Hematopoietic multipotent progenitor cell (in vitro differentiated cells): ENCODE measurements at places on chromosomes 11 and 22.

DNA sequence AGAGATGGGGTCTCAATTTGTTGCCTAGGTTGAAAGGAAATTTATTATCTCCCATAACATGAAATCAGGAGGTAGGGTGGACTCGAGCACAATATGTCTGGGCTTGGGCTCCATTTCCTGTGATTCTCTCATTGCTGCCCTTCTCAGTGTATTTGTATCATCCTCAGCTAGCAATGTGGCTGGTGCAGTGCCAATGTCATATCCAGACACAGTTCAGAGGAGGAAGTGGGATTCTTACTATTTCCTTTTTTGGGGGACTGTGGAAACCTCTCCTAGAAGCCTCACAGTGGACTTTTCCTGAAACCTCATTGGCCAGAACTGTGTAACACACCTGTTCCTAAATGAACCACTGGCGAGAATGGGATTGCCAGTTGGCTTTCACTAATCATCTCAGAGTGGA is 21.0 kb upstream of the SWAP70 start:
- DNase-seq, result no peak

GRCh38 chr11:65958774-65959420 is 2.6 kb upstream of the SART1 start:
- DNase-seq, result no peak

- DNase-seq, result no peak
These were observed 4.7 kb downstream of the PYGM start for GRCh38 chr11:64754919-64755662.

GRCh38 chr11:11397036-11397415 is 44.0 kb upstream of the CSNK2A3 start:
- no peak for DNase-seq

DNA sequence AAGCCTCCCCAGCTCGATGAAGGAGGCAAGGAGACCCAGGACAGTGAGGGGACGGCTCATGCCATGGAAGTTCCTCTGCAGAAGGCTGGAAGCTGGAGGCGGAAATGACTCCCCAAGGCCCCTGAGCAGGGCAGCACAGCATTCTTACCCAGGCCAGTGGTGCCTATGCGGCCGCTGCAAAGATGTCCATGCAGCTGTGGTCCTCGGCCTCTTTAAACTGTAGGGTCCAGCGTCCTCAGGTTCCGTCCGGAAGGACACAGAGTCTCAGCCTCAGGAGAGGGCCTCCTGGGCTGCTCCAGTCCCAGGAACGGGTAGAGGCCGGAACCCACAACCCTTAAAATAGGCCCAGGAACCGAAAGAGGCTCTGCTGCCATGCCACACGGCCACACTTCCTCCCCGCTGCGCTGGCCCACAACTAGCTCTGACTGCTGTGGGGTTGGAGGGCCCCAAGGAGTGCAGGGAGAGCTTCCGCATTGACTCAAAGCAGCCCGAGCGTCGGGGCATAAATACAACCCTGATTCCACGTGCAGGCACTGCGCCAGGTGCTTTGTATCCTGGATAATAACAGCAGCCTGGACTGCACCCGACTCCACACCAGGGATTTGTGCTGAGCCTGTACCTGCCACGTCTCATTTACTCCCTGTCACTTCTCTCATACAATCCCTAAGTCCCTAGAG is 5.5 kb downstream of the KIAA0930 start:
- DNase-seq, result peak; percentile 90

- DNase-seq, result no peak
These were observed 24.4 kb upstream of the TOLLIP start for GRCh38 chr11:1333860-1334259.

- DNase-seq, result no peak
These were observed 4.4 kb downstream of the TSPO start for GRCh38 chr22:43155789-43156188.

DNA sequence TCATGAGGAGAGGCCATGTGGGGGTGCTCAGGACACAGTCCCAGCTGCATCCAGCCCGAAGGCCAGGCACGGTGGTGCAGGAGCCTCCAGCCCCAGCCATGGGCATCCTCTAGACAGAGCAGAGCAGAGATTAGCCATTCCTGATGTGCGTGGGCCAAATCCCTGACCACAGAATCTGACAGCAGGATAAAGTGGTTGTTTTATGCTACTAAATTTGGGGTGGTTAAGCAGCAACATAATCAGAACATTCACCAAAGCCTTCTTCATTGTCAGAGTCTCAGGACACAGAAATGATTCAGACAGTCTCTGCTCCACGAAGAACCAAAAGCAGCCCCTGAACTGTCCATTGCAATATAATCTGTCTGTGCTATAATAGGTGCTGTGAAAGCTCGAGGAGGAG is 19.7 kb downstream of the RASD2 start:
- no peak for DNase-seq

DNA sequence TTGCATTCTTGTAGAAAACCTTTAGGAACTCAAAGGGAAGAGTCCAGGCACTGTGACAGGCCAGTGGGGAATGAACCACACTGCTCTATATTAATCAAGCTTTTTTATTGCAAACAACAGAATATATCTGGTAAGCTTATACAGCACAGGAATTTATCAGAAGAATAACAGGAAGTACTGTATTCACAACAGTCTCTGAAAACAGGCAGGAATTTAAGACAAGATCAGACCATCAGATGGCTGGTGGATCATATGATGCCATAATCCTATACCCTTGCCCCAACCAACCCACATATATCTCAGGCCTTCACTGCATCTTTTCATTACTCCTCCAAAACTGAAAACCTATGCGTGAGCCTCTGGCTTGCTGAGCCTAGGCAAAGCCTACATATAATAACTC is 1.0 kb upstream of the HTATIP2 start:
- DNase-seq, result no peak

GRCh38 chr11:99918761-99919160 is 768.3 kb upstream of the ARHGAP42 start:
- DNase-seq, result no peak

DNA sequence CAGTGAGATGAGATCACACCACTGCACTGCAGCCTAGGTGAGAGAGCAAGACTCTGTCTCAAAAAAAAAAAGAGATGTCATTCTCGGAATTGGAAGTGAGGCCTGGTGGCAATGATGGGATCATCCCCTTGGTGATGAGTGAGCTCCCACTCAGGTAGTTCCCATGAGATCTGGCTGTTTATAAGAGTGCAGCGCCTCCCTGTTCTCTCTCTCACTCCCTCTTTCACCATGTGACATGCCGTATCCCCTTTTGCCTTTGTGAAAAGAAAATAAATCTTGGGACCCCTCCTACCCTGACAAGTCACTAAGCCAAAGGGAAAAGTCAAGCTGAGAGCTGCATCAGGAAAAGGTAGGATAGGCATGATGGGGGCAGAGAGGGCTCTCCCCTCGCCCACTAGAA is 28.8 kb downstream of the ZNF70 start:
- no peak for DNase-seq

DNA sequence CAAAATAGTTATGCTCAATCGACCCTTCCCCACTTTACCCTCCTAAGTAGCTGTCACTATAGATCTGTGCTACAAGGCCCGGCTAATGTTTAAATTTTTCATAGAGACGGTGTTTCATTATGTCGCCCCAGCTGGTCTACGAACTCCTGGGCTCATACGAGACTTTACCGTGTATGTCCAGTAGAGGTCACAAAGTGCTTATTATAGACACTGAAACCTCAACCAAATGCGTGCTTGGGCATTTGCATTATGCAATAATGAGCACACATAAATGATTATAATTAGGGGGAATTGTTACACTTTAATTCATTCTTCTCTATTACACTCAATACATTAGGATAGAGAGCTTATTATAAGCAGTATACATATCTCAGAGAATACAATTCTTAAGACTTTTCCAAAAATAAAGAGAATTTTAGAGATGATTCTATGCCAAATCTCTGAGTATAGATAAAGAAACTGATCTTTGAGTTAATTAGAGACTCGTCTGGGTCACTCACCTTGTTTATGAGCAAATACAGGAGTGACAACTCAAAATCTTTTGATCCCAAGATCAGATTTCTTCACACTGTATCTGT is 12.5 kb upstream of the MRPL16 start:
- DNase-seq, result peak; percentile 70

DNA sequence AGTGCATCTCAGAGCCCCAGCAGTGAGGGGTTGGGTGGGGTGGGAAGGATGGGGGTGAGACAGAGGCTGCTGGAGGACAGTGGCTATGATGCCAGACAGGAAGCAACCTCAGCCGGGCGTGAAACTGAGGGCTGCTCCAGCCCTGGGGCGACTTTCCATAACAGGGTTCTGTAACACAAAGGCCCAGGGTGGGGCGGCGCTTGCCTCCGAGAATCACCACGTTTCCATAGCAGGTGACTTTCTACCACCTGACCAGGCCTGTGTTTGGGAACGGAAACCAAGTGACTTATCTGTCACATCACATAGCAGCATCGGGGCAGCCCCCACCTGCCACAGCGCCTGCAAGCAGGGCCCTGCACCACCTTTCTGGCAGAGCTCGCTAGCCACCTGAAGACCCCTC is 85.8 kb downstream of the TRMU start:
- no peak for DNase-seq

- no peak for DNase-seq
These were observed 2.3 kb downstream of the C1QTNF6 start for GRCh38 chr22:37185646-37186227.

DNA sequence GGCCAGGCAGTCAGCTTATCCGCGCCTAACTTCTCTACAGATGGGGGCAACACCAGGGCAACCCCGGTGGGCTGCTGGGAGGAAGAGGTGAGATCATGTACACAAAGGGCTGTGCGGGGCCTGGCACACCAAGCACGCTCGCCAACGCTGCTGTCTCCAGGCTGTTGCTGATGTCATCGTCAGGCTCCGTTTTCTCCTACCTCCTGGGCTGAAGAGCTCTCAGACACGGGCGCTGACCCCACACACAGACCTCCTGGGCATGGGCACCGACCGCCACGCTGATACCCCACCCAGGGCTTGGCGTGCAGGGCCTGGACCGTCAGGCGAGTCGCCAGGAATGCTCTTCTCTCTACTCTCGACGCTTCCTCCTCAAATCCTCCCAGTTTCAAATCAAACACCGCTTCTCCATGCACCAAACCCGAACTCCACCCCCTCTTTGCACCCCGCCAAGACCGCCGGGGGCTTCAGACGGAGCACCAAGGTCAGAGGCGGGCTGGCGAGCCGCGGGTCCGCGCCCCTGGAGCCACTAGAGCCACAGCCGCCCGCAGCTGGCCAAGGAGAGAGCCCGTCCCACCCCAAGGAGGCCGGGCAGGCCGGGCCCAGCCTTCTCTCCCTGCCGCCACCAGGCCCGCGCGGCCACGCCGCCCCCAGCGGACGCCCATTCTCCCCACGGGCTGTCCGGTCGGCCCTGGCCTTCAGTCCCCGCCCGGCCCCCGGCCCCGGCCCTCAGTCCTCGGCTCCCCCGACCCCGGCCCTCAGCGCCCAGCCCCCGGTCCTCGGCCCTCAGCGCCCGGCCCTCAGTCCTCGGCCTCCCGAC is 772 bp downstream of the SBF1 start:
- no peak for DNase-seq

DNA sequence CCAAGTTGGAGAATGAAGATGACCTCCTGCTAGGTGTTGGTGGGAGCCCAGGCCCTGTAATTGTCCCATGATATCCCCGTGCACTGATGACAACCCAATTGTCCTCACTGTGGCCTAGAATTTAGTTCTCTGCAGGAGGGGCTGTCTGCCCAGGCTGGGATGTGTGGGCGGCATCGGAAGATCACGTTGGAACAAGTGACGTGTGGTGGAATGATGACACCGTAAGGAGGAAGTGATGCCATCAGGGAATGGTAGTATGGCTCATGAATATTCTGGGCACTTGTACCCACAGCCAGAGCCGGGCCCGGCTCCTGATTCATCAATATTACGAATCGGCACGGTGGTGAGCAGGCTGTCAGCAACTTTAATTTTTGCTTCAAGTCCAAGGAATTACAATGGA is 111.6 kb downstream of the MIAT start:
- no peak for DNase-seq

DNA sequence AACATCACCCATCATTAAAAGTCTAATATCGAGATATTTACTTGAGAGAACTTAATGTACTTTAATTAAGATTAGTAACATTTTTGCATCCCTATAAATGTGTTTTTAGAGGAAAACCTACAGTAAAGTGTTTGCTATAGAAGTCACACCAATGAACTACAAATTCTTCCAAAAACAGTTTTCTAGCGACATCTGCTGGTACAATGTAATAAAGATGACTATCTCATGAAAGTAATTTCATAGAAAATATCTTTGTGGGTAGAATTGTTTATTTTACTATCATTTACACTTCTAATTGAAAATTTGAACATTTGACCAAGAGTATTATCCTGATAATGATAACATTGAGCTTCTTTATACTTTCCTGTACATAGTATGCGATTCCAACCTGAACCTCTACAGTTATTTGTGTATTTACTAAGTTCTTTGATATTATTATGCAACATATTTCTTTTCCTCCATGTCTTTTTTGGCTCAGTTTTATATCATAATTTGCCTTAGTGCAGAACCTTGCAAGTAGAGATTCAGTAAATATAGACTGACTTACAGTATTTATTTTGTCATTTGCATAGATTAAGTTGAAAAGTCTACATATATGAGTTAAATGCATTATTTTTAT is 252.7 kb downstream of the TMEM135 start:
- peak; percentile 75 for DNase-seq

DNA sequence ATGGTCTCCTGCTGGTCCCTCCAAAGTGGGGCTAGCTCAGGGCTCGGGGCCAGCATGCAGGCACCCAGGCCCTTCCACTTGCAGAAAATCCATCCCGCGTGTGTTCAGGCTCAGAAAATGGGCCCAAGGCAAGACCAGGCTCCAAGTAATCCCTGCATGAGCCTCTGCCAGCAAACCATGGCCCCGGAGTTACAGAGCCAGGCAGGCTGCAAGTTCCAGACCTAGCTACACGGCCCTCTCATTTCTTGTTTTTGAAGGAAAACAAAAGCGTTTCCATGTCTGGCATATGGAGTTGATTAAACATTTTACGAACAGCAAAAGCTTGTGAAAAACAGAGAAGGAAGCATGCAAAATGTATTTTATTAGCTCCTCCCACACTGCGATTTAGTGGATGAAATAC is 29.7 kb downstream of the KIAA0930 start:
- DNase-seq, result no peak

DNA sequence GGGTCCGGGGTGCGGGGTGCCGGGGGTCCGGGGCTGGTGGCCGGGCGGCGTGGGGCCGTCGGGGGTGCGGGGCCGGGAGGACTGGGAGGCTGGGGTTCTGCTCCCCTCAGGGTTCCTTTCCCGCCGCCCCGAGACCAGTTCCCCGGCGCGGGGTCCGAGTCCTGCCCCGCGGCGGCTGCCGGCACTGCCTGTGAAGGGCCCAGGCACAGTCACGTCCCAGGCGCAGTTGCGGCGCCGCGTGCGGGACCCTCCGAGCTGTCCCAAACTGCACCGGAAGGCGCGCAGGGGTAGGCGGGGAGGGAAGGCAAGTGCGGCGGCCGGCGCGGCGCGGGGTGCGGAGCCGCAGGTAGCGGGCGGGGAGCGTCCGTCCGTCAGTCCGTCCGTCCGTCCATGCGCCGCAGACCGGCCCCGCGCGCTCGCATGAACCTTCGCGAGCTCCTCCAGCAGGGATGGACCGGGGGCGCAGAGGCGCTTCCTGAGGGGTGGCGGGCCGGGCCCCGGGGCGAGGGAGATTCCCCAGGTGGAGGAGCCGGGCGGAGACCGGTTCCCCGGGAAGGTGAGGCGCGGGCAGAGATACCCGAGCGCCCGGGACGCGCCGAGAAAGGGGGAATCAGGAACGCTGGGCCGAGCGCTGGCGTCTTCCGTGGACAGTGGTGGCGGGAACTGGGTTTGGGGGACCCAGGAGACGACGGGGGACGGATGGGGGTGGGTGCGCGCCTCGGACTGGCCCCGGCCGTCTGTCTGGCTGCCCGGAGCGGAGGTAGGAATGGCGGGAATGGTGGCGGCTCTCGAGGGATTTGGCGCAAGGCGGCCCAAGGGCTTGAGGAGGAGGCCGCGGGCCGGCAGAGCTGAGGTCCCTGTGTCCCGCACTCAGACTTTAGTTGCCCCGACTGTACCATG is 3.1 kb upstream of the ADORA2A start:
- DNase-seq, result no peak
